ENCODE measurements at places on chromosomes 3 and 15.
A peak's percentile ranks its signal among the peaks of the same experiment; 100 is the strongest.

DNA sequence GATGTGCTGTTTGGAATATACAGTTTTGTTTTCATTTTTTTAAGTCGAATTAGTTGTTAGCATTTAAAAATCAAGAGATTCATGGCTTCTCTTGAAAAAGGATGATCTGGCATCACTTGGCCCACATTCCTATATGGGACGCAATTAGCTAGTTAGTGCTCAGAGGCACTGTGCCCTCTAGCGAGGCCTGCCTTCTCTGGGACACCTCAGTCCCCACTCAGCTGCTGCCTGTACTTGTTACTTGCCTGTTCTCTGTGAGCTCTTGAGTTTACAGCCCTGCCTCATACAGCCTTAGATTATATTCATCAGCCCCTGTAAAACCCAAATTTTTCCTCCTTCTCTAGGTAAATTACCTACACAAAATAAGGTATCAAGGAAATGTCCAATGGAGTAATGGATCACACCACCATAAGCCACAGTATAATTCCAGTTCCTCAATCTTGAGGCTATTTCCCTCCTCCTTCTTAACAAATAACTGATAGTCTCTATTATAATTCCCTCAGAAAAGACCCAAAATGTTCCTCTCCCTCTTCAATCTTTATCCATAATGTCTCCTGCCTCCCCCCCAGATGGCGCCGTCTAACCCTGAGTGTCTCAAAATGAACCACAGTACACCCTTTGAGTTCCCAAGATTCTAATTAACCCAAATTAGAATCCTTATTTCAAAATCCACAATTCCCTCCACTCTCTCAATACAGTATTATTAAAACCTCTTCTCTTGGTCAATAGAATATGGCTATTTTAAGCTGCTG, 2.7 kb downstream of the ZMAT3 start:
- DNase-seq, result peak; percentile 43

GRCh38 chr3:107294117-107294516, 83.1 kb upstream of the CCDC54 start:
- no peak for DNase-seq

- DNase-seq, result no peak
Observed at GRCh38 chr15:100100926-100101325, 240.8 kb downstream of the ADAMTS17 start.

DNA sequence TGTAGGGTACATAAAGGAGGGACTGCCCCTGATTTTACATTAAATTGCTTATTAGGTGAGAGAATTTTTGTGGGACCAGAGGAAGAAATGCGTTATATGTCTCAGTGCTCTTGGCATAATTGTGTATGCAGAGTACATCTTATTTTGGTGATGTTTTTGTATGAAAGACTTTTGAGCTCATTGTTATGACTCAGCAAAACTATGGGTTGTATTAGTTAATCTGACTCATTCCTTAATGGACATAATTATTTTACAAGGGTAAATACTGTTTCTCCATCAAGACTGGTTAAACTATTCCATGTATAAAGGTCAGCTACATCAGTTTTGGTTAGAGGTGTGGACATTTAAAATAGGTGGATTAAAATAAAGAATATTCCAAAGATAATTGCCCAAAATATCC, 156.8 kb downstream of the ALCAM start:
- peak; percentile 47 for DNase-seq

GRCh38 chr15:43414196-43414595, 43.3 kb downstream of the TUBGCP4 start:
- DNase-seq, result no peak

- no peak for DNase-seq
Observed at GRCh38 chr3:124831628-124832199, 55.5 kb downstream of the ITGB5 start.

- no peak for DNase-seq
Observed at GRCh38 chr15:81016489-81017068, 15.9 kb downstream of the TLNRD1 start.

DNA sequence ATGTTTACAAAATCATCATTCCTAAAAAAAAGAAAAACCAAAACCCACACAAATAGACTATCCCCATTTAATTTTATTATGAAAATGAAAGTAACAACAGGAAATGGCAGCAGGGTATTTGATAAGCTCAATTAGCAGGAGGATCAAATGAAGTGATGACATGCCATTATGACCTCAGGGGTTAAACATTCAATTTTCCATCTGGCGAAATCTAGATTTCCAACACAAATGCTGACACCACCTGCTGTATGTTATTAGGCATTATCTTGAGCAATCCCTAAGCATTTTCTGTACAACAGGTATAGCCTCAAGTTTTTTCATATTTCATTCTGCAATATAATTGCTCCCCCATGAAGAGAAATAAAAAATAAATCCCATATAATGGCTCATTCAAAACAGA, 57.1 kb downstream of the SHQ1 start:
- peak; percentile 22 for DNase-seq

DNA sequence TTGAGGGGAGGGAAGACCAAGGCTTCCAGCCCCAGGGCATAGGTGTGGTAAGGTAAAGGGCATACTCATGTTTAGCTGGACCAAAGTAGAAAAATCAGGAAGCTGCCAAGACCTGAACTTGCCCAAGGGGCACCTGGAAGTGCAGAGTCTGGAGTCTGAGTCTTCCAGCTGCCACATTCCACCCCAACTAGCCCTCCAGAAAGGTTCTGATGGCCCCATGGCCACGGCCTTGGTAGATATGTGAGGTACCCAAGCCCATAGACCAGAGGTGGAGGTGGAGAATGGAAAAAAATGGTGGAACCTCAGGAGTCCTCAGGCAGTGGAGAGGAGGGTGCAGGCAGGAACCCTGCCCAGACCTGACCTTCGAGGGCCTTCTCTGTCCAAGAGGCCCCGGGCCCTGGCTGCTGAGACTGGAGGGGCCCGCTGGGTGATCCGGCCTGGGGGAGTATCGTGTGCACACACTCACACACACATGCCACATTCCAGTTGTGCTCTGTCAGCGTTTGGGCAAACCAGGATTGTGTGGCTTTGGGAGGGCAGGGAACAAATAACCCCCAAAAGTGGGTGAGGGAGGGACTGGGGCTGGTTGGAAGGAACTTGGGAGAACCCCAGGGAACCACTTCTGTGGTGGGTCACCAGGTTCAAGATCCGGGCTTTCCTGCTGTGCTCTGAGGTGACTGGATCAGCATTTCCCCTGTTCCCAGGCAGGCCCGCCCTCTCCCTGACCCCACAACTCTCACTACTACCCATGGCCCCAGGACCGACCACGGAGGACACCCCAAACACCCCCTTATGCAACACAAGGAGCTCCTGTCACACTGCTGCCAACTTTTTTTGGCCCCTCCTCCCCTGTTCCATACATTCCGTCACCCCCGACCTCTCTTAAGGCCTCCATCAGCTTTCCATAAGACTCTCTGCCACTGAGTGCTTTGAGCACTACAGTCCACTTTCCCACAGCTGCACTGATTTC, 11.6 kb downstream of the MYL3 start:
- no peak for DNase-seq

GRCh38 chr3:16448639-16449070, 64.8 kb downstream of the RFTN1 start:
- DNase-seq, result peak; percentile 96

DNA sequence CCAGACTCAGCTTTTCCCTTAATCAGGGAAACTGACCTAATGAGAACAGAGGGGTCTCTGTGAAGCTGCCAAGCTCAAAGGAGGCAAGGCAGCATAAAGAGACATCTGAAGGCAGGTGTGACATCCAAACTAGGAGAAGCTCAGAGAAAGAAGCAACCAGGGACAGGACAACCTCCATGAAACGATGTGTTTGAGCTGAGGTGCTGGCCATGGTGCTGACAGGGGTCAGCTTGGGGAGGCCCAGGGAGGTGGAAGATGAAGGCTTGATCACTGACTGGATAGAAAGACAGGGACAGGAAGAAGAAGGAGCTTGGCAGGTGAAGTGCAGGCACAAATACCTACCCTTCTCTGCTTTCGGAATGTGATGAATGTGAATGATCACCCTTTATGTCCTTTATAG, 179.5 kb upstream of the NSMCE3 start:
- DNase-seq, result no peak

DNA sequence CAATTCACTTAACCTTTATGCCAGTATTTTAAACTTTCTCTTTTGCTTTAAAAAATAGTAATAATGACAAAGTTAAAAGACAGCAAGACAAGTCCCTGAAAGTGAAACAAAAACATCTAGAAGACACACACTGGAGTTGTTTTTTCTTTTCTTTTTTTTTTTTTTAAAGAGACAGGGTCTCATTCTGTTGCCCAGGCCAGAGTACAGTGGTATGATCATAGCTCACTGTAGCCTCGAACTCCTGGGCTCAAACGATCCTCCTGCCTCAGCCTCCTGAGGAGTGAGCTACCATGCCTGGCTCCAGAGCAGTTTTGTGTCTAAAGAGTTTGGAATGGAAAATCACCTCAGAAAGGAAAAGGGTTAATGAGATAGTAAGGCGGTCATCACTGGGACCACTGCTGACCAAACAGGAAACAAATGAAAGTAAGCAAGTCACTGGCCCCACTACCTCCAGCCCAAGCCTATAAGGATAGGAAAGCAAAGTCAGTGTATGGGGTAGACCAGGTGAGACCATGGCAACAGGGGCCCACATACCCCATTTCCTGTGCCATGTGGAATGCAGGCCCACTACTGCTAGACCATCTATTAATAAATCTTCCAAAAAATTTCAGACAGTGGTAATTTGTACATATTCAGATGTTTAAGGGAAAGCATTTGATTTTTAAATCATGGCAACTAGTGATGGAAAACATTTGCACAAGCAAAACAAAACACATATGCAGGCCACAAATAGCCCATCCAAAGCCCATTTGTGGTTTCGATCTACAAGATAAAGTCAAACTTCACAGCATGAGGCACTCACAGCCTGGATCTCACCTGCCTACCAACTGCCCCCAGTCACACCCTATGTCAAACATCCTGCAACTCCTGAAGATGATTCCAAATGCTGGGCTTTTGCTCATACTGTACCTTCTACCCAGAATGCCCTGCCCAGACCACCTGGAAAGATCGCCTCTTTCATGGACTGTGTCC, 62.6 kb downstream of the OSBPL10 start:
- DNase-seq, result no peak

GRCh38 chr3:133610031-133610430, 36.5 kb downstream of the CDV3 start:
- DNase-seq, result no peak

GRCh38 chr15:98983334-98983733, 24.3 kb downstream of the PGPEP1L start:
- peak; percentile 82 for DNase-seq

DNA sequence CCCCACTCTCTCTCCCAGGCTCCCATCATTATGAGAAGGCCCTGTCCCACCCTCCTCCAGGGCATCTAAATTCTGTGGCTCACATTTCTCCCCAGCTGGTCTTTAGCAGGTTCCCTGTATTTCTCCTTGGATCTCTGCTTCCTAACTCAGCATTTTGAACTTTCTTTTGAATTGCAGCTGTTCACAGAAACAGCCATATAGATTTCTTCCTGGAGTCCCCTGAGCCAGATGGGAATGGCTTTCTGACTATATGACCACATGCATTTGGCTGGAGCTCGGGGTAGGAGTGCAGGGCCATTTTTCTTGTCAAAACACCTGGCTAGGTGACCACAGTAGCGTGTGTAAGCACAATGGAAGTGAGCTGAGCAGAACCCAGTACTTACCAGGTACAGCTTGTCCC, 22.0 kb downstream of the RBP2 start:
- DNase-seq, result no peak

DNA sequence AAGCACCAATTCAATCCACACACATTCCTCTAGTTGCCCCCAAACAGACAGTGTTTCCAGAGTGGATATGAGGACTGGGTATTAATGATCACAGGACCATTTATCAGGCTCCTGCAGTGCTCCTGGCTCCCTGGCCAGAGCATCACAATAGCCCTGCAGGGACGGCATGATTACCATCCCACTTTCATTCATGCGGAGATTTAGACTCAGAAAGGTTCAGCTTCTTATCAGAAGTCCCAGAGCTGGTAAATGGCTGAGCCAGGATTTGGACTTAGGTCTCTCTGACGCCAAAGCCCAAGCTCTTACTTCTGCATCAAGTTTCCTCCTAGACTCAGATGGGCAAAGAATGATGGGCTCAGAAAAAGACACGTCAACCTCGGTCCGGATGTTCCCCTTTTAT, 2.9 kb upstream of the EPHB3 start:
- DNase-seq, result no peak

GRCh38 chr15:73924171-73924921, 1.9 kb upstream of the LOXL1 start:
- DNase-seq, result peak; percentile 81

DNA sequence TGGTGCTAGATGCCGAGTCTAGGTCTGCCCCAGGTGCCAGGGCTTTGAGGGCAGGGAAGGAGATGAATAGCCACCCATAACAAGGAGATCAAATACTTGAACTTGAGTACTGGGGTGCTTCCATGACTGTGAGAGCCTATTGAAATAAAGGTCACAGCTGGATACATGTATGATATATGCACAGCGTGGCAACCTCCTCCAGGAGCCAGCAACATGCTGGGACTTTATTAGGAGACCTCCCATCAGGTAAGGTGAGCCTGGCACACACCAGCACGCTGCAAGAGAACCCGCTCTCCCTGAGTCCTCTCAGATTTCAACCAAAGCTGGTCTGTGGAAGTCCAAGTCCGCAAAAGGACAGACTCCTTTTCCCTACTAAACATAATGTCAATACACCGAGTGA, 10.5 kb upstream of the HES1 start:
- no peak for DNase-seq

DNA sequence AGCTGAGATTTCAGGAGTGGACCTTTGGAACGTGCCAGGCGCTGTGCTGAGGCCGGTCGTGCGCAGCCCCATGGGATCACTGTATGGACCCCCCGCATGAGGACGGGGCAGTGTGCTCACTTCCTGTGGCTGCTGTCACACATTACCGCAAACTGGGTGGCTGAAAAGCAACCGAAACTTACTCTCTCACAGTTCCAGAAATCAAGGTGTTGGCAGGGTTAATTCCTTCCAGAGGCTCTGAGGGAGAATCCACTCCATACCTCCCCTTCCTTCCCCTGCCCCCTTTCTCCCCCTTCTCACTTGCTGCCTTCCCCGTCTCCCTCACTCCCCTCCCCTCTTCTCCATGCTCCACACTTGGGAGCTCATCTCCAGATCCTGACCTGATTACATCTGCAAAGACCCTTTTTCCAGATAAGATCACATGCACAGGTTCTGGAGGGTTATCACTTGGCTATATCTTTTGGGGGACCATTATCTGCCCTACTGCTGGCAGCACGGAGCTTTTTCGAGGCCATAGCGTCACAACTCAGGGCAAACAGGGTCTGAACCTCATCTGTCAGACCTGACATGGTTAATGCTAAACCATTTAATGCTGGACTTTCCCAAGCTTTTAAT, 41.2 kb downstream of the KLF13 start:
- no peak for DNase-seq

GRCh38 chr15:80152896-80153876, at the start of gene FAH:
TSS of gene FAH (plus strand) at chr15:80152999. CDS start at chr15:80153055, 56 bp downstream.
- DNase-seq, result peak; percentile 59

Data from epithelial cell of esophagus (primary cell).